Astrocyte of the cerebellum (primary cell): ENCODE measurements at places on chromosomes 13 and 19.

DNA sequence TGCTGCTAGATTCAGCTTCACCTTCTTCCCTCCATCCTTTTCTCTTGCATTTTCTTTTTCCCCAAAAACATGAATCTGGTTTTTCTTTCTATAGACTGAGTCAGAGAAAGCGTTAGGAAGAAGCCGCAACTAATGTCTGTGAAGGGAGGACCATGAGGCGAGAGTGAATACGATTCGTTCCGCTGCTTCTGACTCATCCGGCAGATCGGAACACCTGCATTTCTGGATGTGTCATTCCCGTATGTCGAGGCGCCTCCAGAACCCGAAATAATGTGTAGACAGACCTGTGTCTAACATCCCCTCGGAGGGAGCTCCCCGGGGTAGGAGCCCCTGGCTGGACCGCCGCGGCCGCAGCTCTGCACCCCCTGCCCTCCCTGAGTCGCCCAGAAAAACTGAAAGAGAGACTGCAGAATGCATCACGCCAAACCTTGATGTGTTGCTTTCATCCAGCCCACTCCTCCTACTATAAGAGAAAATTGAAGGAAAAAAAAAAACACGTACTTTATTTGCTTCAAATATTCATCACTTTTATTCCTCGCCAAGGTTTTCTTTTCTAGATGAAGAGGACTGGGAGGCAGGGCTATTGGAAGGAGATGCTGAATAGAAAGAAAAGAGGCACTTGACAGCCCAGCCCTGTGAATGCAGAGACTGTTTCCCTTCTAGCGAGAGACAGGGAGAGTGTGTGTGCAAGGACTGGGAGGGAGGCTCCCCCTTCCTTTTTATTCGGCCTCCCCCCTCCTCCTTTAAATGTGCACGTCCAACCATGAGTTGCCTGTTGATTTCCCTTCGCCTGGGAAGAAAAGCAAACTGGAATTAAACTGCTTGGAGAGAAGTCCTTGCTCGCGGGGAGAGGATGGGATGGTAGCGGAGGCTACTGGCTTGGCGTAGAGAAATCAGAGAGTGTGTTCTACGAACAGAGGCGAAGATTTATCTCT is 616 bp upstream of the PCDH17 start:
- peak; percentile 72 for DNase-seq

GRCh38 chr19:45643927-45644771 is 5.0 kb upstream of the EML2 start:
- no peak for DNase-seq

- DNase-seq = no peak
Measured at GRCh38 chr19:42494321-42494720, 34.0 kb downstream of the CEACAM1 start.

DNA sequence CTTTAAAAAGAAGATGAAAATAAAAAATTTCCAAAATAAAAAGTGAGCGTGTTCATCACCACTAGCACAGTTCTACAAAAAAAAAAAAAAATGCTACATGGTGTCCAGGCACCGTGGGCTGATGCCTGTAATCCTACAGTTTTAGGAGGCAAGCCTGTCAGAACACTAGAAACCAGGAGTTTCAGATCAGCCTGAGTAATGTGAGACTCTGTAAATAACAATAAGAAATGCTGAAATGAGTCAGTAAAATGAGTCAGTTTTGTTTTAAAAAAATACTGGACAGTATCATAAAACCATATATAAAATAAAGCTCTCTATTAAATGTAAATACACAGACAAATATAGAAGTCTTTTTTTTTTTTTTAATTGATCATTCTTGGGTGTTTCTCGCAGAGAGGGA is 30.0 kb downstream of the ZNF91 start:
- no peak for DNase-seq

DNA sequence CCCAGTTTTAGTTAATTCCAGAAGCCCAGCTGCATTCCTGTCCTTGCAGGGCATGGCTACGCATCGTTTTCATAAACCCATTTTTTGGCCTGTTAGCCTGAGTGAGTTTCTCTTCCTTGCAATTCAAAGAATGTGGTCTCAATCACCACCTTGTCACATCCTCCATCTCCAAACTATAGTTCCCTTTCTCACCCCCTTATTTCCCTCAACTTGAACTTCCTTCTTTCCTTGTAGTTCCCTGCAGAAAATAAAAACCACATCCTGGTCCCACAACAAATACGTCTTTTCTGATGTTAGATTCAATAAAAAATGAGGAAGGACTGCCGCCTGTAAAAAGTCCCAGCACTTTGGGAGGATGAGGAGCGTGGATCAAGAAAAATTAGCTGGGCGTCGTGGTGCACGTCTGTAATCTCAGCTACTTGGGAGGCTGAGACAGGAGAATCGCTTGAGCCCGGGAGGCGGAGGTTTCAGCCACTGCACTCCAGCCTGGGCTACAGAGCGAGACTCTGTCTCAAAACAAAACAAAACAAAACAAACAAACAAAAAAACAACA is 13.2 kb downstream of the ADGRE3 start:
- DNase-seq = no peak

DNA sequence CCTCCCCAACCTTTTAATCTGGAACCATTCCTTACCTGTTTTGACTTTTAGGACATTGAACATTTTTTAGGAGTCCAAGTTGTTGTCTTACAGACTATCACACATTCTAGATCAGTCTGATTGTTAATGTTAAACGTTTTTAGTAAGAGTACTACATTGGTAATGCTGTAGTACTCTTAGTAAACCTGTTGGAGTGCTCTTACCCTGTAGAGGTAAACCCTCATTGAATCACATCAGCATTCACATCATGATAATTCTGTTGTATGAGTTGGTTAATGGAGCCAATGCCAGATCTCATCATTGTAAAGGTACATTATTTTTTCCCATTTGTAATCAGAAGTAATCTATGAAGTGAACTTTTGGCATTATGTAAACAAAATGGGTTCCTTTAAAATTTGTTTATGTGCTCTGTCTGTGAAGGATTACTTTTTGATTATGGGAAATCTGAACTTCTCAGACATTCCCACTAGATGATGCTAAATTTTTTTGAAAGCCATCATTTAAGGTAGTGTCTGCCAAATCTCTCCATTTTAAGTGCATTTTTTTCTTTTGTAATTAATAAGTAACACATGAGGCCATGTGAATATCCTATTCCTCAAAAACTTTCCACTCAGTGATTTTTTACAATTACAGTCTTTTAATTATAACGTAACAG is 55.2 kb downstream of the VWA8 start:
- no peak for DNase-seq

DNA sequence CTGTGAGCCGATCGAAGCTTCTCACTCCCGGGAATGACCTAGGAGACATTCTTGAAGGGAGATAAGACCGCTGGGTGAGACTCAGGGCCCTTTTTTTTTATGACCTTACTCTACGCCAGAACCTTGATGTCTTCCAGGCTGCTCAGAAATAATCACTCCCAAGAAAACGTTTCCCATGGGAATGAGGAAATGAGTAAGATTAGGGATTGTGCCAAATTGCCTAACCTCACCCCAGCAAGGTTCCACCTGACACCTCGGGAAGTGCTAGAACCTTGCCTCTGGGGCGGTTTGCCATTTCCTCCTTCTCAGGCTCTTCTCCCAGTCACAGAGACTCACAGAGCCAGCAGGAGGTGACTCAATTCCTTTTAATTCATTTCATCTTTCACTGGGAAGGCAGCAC is 2.3 kb downstream of the SLC46A3 start:
- DNase-seq = no peak

- no peak for DNase-seq
Measured at GRCh38 chr19:31960474-31960873, 384.9 kb upstream of the ZNF507 start.

GRCh38 chr13:23856008-23856750 is 33.0 kb downstream of the MIPEP start:
- DNase-seq = no peak

- DNase-seq = no peak
Measured at GRCh38 chr19:55623561-55623960, 805 bp downstream of the ZNF784 start.

DNA sequence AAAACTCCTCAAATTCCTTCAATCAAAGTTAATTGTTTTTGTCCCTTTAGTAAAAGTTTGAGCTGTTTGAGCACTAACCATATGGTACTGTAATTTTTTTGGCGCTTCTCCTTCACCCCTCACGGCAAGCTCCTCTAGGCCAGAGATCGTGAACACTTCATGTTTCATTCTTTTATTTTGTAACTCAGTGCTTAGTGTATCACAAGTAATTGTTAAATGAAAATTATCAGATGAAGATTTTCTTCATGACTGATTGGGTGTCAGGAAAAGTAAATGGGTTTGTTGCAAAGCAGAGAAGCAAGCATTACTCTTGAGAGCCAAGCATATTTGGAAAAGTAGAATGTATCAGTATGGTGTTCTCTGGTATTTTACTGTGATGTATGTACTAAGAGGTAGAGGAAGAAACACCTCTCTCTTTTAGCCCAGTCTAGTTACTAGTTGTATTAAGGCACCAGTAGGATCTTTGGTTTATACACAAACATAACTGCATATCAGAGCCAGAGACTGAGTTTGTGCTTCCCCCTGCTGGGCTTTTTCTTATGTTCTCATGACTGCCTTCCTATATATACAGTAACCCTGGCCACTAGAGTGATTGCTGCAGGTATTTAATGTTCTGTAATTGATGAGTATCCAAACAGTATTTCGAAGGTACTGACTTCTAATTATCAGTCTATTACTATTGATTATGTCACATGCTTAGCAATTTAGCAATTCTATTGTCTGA is 202.3 kb upstream of the KLHL1 start:
- peak; percentile 34 for DNase-seq

DNA sequence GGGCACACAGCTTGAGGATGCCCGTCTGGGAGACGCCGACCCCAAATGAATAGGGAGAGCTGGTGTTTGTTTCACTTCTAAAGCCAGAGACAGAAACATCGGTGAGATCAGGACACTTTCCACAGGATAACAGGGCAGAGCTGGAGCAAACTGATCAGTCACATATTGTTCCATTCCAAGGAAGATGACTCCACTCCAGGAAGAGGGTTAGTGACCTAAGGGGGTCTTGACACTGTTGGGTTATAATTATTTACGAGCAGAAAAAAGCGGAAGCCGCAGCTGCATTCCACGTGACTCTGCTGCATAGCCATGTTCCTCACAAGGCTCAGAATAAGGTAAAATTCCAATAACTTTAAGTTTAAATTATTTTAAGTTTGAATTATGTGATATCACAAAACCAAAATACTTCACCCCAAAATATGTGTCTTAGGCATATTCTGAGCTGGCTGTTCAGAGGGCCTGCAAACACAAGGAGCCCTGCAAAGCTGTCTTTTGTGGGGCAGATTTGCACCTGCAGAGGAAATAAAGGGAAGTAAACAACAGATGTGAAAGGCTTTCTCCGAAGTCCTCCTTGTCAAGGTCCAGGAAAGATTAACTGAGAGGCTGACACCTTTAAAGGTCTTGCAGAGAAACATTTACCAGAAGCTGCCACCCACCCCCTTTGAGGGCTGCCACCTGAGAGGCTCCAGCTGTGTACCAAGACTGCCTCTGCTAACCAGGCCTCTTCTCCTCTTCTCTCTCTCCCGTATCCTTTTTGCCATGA is 819.2 kb downstream of the UQCRFS1 start:
- no peak for DNase-seq

DNA sequence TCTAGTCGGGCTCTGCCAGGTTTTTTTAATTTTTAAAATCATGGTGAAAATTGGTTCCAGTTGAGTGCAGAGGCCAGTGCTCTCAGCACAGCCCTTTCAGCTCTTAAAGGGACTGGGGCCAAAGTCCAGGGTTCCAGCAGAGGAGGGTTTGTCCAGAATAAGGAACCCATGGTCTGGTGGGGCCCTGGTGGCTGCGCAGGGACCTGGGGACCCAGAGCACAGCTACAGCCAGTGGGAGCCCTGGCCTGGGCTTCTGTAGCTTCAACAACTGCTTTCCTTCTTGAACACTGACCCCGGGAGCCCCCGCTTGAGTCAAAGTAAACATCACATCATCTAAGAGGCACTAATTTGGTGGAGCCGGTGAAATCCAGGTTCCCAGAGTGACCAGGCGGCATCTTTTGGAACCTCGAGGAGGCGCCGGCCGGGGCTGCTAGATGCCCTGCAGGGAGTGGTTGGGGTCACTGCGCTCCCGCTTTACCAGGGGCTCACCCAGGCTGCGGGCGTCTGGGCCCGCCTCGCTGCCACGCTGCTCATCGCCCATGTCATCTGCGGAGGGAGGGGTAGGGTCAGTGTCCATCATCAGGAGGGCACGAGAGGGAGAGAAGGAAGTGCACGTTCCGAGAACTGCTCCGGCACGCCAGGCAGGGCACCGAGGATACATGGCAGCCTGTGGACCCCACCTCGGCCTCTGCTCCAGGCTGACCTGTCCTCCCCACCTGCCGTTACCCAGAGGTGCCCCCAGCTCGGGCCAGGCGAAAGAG is 16.6 kb upstream of the RANBP3 start:
- DNase-seq = no peak

GRCh38 chr19:39705578-39706188 is 1.4 kb downstream of the LGALS14 start:
- DNase-seq = no peak

GRCh38 chr13:19591864-19592263 is 30.5 kb upstream of the TPTE2 start:
- DNase-seq = no peak

GRCh38 chr13:30895773-30896172 is 10.3 kb upstream of the MEDAG start:
- DNase-seq = no peak

DNA sequence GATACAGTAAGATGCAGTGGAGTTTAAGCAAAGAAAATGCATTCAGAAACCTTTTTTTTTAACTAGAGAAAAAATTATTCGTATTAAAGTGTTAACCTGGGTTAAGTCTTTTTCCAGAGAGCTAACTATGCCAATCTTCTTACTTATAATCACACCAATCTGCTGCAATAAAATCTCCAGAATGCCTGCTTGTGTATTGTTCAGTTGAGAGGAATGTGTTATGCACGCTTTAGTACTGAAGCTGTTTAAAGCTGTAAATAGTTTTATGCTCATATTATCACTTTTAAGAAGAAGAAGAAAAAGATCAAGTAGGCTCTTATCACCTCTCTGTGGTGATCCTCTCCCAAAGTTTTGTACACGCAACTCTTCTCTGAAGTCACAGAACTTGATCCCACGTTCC is 528.7 kb downstream of the RFC3 start:
- no peak for DNase-seq

DNA sequence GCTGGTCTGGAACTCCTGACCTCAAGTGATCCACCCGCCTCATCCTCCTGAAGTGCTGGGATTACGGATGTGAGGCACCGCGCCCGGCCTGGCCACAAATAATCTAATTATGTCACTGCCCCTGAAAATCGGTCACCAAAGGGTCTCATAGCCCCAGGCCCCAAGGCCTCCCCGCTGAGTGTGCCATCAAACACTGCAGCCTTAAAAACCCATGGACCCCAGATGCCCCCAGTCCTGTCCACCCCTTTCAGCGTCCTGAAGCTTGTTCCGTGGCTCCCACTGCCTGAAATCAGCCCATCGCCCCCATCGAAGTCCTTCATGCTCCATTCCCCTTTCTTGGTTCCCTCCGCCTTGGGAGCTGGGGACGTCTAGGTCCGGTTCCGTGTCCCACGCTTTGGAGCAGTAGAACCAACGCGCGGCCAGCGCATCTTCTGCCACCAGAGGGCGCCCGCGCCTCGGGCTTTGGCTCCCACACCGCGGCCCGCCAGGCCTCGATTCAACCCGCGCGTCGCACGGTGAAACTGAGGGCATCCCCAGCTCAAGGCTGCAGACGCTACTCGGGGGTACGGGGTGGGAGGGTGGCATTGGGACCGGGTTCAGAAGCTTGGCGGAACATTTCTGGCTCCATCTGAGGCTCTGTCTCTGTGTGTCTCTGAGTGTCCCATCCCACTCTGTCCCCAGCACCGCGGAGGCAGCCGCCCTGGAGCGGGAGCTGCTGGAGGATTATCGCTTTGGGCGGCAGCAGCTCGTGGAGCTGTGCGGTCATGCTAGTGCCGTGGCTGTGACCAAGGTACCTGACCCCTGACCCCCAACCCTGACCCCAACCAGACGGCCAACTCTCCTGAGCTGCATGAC is 3.5 kb downstream of the YJEFN3 start:
- DNase-seq = no peak

GRCh38 chr13:93549326-93550005 is 322.9 kb downstream of the GPC6 start:
- no peak for DNase-seq
